GM23248 (cell line): ENCODE measurements at places on chromosomes 12 and 14. TPM values are rescaled to one million over a fixed set of nuclear protein-coding genes. Genes with fewer than 3 reads are reported as not detected.

NRIP2 gene
- total RNA-seq = not detected in 2 replicates

SIX1 gene
- 7.8 and 11.7 TPM in 2 replicates for total RNA-seq

ETFBKMT gene
- 1.8 and 3.4 TPM in 2 replicates for total RNA-seq

C14orf132 gene
- 18.6 TPM in 2 replicates for total RNA-seq

KIF5A gene
- under 0.01 and 0.11 TPM in 2 replicates for total RNA-seq

GRCh38 chr14:73709904-73710469, 4.2 kb downstream of the PNMA1 start:
- no peak for DNase-seq

DNA sequence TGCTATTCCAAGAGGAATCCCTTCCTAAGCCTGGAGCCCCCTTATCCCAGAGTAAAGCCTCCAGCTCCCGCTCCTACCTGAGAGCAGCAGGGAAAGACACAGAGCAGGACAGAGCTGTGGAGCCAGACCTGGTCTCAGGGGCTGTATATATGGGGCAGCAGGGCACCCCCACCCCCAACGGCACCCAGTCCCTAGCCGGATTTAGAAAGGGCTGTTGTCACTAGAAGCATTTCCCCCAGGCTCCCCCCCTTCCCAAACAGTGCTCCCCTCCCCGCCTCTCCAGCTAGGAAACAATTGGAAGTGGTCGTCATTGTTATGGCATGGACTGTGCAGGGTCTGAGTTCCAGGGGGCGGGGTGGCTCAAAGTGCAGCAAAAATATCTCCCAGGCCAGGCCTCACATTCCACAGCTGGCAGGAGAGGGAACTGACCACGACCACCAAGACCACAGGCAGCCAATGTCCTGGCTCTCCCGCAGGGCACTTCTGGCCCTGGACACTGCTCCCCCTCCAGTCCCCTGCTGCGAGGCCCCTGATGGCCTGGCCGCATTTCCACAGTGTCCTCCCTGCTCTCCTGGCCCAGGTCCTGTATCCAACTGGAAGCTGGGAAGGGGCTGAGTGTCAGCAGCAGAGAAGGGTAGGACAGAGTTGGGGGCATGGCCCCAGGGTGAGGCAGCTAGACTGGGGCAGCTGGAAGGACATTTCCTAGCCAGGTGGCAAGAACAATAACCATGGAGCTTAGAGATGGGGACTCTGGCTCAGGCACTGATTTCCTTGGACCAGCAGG, at the start of gene MYH7:
Gene MYH7, minus strand, starts transcription at position 118 of the 784 bp plus-strand sequence. CDS start 1,928 bp downstream, outside the sequence.
- DNase-seq = no peak

DNA sequence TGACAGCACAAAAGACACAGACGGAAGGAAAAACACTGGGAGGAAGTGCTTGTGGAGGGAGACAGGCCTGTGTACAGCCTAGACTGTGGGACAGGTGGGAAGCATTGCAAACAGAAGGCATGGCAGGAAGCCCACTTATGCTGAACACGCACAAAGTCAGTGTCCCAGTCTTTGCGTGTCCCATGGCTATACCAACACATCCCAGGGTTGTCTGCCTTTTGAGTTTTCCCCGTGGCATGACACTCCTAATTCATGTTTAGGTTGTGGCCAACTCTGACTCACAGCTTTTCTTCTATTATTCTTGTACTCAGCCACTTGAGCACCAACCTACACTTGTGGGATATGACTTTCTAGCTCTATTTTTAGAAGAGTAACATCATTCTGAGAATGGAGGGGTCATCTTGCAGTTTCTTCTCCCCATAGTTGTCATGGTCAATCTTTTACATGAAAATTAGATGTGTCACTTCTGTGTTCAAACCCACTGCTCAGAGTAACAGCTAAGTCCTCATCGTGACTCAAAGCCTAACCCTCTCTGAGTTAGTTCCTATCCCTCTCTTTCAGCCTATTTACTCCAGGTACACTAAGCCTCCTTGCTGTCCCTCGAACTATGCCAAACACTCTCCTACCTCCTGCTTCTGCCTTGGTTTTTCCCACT, 27.5 kb upstream of the JPH4 start:
- peak; percentile 28 for DNase-seq

DNA sequence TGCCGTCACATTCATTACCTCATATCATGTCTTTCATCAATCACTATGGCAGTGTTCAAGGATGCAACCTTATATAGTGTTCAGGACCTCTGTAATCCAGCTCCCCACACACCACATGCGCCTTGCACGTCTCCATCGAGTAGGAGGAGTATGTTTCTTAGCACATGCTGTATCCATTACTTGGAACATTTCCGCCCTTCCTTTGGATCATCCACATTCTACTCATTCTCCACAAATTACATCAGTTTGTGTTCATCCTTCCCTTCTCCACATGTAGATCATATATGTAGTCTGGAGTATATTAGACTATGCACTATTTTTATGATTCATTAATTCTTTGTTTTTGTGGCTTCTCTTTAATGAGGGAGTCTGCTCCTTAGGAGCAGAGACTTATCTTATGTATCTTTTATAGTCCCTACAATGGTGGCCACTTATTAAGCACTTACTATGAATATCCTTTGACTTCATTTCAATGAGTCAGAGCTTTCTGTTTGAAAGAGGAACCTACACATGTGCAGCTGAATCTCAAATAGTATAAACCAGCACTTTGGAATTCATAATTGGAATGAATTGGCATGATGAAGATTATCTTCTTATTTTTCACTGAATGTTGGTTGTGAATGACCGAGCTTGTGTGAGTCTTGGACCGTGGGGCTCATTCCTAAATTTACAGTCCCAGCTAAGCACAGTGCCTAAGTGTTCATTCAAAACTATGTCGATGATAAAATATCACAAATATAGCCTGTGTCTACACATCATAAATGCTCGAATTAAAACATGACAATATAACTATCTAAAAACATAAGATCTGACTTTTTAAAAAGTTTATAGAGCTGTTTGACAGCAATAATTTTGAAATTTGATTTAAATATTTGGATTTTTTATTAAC, 30.2 kb upstream of the NPAS3 start:
- DNase-seq = peak; percentile 16

DNA sequence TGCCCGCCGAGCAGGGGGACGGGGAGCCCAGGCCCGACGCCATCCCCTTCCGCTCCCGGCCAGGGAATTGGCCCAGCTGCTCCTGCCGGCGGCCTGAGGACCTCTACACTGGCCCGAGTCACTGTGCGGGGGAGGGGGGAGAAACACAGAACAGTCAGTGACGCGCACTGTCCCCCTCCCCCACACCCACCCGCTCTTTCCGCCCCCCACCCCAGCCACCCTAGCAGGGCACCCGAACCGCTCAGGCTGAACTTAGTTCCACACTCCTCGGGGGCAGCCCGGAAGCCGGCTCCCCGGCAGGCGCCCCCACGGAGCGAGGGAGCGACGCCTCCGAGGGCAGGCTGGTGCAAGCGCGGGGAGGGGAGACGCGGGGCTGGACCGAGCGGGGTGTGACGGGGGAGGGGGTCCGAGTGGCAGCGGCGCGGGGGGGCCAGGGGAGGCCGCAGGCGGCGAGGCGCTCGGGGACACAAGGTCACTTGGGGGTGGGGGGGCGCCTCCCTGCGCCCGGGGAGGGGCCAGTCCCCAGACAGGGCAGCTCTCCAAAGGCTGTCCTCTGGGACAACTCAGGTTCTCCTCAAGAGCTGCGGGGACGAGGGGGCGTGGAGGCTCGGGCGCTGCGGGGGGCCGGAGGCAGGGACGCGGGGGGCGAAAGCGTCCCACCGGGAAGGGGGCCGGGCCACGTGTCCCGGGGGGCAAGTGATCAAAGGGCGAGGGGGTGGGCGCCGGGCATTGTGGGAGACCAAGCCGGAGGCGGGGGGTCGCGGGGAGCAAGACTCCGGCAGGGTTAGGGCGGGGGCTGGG, 648 bp downstream of the CHD4 start:
- peak; percentile 76 for DNase-seq
